Heart left ventricle (tissue), 16 donors: ENCODE measurements at places on chromosomes 3 and 15. TPM values are rescaled to one million over a fixed set of nuclear protein-coding genes. Genes with fewer than 3 reads are reported as not detected.

- peaks cover 22% of the 10 kb centered on the region for H3K4me1 ChIP-seq
- no peak for DNase-seq
- no peak overlapping the region for H3K27ac ChIP-seq
- no peaks in the 10 kb centered on the region for H3K27me3 ChIP-seq
- H3K4me3 ChIP-seq: no peak overlapping the region
These were observed 465.4 kb downstream of the RBMS3 start for GRCh38 chr3:29746163-29746760.

DNA sequence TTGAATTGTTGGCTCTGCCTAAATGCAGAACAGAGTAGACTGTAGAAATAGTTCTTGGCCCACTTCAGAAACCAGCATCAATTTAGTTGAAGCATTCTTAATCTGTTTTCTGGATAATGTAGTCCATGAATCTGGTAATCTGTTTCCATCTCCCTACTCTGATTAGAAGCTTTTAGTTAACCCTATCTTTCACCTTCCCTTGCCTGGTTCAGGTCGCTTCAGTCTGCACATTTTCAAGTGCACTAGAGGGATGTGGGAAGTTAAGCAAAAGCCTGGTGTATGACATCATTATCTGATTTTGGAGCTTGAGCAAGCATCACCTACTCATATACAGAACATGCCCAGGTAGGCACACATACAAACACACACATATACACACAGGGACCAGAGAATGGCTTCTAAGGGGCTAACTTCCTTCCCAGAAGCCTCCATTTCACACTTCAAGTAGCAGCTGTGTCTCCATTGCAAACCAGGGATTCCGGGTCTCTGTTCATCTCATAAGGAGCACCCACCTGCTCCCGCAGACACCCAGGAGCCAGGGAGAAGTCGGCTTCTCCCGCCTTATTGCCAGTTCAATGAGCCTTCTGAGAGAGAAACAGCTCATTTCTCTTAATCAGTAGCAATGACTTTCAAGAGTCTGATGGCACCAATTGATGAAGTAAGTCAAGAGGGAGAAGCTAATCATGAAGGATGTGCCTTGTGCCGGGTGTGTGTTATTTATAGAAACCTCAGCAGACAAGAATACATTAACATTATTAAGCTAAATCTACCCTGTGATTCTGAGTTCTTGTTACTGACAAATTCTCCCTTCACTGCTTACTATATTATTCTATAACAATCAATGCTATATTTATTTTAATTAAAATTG, 347.9 kb upstream of the STAC start:
- no peak overlapping the region for H3K27ac ChIP-seq
- DNase-seq: no peak
- H3K4me1 ChIP-seq: no peaks in the 10 kb centered on the region

DNA sequence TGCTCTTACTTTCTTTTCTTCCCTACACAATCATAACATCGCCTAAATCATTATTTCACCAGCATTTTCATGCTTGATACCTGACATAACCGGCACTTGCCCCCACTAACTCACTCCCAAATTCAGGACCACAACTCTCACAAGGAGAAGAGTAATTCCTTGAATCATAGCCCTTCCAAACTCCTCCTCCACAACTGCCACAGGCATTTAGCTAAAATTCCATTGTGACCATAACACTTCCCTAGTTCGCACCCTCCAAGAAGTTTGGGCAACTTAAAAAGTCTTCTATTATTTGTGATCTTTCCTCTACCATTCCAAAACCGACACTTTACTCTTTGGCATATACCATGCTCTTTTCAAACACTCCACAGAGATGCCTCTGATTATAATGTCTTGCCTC, 59.4 kb upstream of the XRN1 start:
- H3K4me1 ChIP-seq: no peaks in the 10 kb centered on the region
- H3K36me3 ChIP-seq: peaks cover 94% of the 10 kb centered on the region
- H3K27ac ChIP-seq: no peak overlapping the region
- H3K4me3 ChIP-seq: no peak overlapping the region

- no peak for DNase-seq
- H3K36me3 ChIP-seq: no peaks in the 10 kb centered on the region
- H3K4me1 ChIP-seq: no peaks in the 10 kb centered on the region
- H3K27me3 ChIP-seq: no peaks in the 10 kb centered on the region
These were observed 8.0 kb downstream of the ZBBX start for GRCh38 chr3:167372138-167372537.

- DNase-seq: no peak
- H3K27me3 ChIP-seq: no peaks in the 10 kb centered on the region
- no peak overlapping the region for H3K27ac ChIP-seq
- H3K4me3 ChIP-seq: no peak overlapping the region
- no peaks in the 10 kb centered on the region for H3K36me3 ChIP-seq
These were observed 422.2 kb downstream of the GBE1 start for GRCh38 chr3:81339040-81339845.

SYNPR gene
- total RNA-seq: 1.0 TPM

- H3K4me1 ChIP-seq: peaks cover 23% of the 10 kb centered on the region
- no peaks in the 10 kb centered on the region for H3K36me3 ChIP-seq
- DNase-seq: no peak
- H3K27ac ChIP-seq: no peak overlapping the region
- no peak overlapping the region for H3K4me3 ChIP-seq
These were observed 42.2 kb downstream of the ZNF609 start for GRCh38 chr15:64502551-64502950.

DNA sequence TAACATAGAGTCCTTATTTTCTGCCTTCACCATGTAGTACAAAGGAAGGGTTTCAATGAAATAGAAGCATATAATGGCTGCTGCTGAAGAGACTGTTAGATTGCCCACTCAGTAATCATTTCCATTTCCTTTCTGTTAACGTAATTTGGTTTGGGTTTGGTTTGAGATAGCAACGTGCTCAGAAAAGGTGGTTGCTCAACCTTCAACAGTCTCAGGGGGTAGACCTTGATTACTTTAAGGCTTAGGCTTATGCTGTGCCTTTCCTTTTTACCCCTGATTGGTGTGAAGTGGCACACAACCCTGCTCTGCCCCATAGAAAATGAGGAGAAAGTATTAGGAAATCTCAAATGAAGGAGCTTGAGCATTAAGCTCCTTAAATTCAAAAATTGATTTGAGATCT, 163.7 kb upstream of the TP63 start:
- no peak for DNase-seq
- no peaks in the 10 kb centered on the region for H3K27me3 ChIP-seq
- no peak overlapping the region for H3K27ac ChIP-seq
- H3K4me3 ChIP-seq: no peak overlapping the region
- H3K36me3 ChIP-seq: no peaks in the 10 kb centered on the region

DNA sequence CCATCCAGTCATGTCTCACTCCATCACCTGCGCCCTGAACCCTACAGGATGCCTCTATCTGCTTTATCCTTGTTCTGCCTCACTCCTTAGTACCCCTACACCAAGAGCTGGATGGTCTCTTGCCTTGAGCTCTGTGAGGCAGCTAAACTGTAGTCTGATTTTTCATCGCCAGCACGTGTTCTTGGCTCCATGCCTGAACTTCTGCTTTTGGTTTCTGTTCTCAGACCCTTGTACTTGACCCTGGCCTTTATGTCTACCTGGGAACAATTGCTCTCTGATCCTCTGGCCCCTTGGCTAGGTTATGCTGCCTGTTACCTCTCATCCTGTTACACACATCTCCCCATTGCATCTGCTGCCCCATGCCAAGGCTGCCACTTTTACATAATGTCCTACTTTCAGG, 318.0 kb upstream of the LMCD1 start:
- peaks cover 5% of the 10 kb centered on the region for H3K4me1 ChIP-seq
- H3K27ac ChIP-seq: no peak overlapping the region
- no peak for DNase-seq
- H3K27me3 ChIP-seq: no peaks in the 10 kb centered on the region

GRCh38 chr15:85598718-85599398, 195.9 kb downstream of the KLHL25 start:
- H3K27ac ChIP-seq: peak overlapping the region; percentile 39
- H3K27me3 ChIP-seq: no peaks in the 10 kb centered on the region
